ENCODE measurements at places on chromosomes 4 and X. TPM values are rescaled to one million over a fixed set of nuclear protein-coding genes. Genes with fewer than 3 reads are reported as not detected.

The FRG2 gene
- total RNA-seq = not detected

DNA sequence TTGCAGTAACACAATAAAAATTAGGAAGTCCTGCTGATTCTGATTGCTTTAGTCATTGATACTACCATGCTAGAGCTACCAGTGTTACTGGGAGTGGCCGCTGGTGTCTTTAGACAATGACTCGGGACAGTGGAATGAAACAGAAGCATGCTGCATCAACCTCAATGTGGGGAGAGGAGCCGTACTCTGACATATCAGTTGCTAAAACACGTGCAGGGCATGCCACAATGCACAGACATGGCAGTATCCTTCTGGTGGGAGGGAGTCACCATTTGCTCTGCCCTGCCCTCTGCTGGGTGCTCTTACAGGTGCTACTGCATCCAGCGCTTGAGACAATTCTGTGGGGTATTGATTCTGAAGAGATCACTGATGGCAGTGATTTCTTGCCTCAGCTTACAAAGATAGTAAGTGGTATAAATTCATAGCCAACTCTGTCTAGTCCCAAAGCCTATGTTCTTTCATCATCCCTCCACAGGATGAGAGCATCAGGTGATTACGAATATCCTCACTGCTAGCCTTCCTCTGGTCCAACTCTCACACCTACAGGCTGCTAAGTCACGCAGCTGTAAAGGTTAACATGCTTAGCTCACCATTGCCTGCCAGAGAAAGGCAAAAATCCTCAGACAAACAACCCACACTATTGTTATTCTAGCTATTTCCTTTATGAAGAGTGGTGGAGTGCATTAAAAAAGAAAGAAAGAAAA lies 43.7 kb downstream of the NSG1 start:
- DNase-seq = peak; percentile 58

- DNase-seq = no peak
Measured at GRCh38 chrX:123923211-123923610, 38.3 kb upstream of the STAG2 start.

DNA sequence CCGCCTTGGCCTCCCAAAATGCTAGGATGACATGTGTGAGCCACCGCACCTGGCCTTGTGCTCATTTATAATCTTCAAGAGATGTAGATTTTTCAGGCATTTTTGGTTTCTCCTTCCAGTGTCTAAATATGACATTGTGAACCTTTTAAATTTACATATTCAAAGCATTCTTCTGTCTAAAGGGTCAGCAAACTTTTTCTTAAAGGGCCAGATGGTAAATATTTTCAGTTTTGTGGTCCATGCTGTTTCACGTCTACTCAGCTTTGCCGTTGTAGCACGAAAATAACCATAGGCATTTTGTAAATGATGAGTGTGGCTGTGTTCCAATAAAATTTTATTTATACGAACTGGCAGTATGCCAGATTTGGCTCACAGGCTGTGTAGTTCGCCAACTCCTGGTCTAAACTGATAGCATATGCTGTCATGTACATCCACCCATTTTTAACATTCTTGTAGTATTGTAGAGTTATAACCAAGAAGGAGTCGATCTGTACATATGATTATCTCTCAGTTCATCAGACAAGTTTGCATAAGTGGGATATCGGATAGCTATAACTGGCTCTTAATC lies 12.7 kb upstream of the GCNA start:
- no peak for DNase-seq

The HSD17B13 gene
- total RNA-seq = 0.10 TPM

The FGF5 gene
- not detected for total RNA-seq

- no peak for DNase-seq
Measured at GRCh38 chr4:92035666-92036065, 268.1 kb upstream of the GRID2 start.

DNA sequence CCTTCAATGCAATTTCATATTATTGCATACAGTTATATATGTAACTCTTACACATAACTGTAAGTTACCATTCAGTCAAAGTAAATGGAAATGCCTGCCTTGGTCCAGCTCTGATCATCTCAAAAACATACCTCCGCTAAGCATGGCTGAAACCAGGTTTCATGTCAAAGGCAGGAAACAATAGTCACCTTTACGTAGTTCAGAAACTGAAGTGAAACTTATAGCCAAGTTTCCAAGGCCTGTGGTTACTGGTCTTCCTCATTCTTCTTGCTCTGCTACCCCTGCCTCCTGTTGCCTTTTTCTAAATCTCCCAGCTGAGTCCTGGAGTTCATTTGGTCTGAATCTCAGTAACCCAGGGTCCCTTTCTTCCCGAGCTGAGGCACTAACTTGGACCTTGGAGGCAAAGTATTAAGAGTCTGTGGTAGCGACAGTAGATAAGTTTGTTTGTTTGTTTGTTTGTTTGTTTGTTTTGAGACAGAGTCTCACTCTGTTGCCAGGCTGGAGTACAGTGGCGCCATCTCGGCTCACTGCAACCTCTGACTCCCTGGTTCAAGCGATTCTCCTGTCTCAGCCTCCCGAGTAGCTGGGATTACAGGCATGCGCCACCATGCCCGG lies 30.8 kb downstream of the DAPP1 start:
- DNase-seq = peak; percentile 34

The SYTL5 gene
- total RNA-seq = not detected

- no peak for DNase-seq
Measured at GRCh38 chrX:107978707-107979307, 3.4 kb downstream of the TEX13B start.

- DNase-seq = no peak
Measured at GRCh38 chr4:143559757-143560147, 46.2 kb downstream of the SMARCA5 start.

The AMBN gene
- total RNA-seq = not detected

DNA sequence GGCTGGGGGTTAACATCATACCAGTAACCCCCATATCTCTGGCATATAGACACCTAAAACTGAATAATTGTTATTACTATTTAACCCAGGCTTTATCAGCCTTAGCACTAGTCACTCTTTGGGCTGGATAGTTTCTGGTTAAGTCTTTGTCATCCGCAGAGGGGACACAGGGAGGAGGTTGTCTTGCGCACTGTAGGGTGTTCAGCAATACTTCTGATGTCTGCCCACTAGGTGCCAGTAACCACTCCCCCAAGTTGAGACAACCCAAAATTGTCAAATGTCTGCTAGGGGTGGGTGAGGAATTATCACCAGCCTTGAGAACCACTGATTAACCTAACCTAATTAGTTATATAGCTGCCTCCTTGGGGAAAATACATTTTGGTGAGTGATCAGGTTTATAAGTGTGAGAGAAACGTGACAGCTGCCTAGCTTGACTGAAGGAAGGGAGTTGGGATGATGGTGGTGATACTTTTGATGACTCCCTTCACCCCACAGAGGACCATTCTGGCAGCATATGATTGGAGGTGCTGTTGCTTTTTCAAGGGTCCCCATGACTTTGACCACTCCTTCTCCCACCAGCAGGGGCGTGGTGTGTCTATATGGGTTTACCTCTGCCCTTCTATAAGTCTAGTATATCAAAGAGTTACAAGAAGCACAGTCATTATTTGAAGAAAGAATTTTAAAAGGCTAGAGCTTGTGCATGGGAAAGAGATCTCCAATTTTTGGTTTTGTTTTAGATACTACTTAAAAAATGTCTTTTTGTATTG lies 140.9 kb downstream of the STIM2 start:
- no peak for DNase-seq

GRCh38 chr4:113636877-113637276 lies 124.7 kb downstream of the CAMK2D start:
- peak; percentile 47 for DNase-seq

The EGFL6 gene
- 3.3 TPM for total RNA-seq

The NPFFR2 gene
- total RNA-seq = not detected

The GUCY1A1 gene
- total RNA-seq = not detected

GRCh38 chr4:189809839-189810238 lies 130.8 kb upstream of the FRG1 start:
- DNase-seq = no peak

The SHROOM4 gene
- total RNA-seq = not detected

- DNase-seq = peak; percentile 18
Measured at GRCh38 chr4:153221783-153222706, 17.8 kb downstream of the TRIM2 start.

The NPY5R gene
- total RNA-seq = not detected

DNA sequence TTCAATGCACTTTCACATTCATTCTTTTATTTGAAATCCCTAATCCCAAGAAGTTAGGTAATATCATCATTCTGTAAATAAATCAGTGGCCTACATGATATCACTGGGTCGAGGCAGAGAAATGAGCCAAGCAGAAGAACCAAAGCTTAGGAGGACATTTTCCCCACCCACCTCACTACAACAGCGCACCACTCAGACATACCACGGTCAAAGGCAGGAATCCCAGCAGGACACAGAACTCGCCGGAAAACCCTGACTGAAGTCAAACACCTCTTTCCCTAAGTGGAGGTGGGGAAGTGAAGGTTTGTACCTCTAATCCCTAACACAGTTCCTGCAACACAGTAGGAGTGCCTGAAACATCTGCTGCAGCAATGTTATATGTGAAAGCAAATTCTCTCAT lies 21.5 kb downstream of the RELL1 start:
- no peak for DNase-seq

DNA sequence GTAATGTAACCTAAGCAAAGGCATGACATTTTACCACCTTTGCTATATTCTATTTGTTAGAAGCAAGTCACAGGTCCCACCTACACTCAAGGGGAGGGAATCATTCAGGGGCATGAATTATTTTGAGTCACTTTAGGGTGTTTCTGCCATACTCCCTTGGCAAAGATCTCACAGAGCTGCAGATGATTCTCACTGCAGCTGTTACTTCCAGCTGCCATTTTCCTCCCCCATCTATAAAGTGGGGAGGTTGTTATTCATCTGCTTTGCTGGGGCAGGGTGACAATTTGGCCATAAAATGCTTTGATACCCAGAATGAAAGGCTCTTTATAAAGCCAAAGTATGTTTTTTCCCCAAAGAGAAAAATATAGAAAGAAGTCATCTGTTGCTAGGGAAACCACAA lies 136.5 kb upstream of the SMIM31 start:
- no peak for DNase-seq

The MGAT4D gene
- total RNA-seq = not detected

GRCh38 chrX:75365243-75365975 lies 91.5 kb downstream of the UPRT start:
- DNase-seq = no peak

- no peak for DNase-seq
Measured at GRCh38 chrX:21847342-21847741, 7.9 kb downstream of the MBTPS2 start.

The CLTRN gene
- not detected for total RNA-seq

DNA sequence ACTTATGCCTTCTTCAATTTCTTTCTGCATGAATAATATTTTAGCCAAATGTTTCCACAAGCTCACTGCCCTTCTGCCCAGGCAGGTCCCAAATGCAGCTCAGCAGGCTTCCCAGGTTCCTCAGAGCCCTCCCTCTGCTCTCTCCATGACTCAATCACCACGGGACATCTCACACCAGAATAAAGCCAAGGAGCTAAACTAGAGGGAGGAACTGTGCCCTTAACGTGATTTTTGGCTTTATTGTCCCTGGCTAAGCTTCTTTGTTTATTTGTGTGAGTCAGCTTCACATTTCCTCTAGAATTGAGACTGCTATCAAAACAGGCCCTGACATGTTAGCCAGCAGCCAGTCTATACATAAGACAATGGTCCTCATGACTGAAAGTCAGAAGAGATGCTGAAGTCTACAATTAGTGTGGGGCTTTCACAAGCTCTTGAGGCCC lies 186.4 kb upstream of the GALNT7 start:
- DNase-seq = no peak

- no peak for DNase-seq
Measured at GRCh38 chrX:130728208-130728607, 174.8 kb downstream of the ENOX2 start.

GRCh38 chrX:39501822-39502221 lies 595.9 kb downstream of the BCOR start:
- DNase-seq = no peak

The FGF13 gene
- not detected for total RNA-seq

DNA sequence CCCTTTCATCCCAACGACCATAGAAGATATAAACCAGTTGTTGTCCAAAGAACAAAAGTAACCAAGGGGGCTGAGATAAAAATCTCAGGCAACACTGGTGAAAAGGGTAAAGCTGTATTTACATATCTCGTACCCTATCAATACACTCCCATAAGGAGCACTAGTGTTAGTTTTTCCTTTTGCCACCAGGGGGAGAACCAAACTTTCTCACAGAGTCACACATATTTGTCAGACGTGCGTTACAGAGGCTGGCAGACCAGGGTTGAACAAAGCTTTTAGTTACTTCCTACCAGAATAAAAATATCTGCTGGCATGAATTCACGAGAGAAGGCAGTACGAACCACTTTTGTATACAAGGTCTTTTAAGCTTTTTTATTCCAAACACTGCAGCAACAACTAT lies 88.3 kb downstream of the AMELX start:
- no peak for DNase-seq

GRCh38 chr4:159103384-159103990 lies 608 bp downstream of the RAPGEF2 start:
- peak; percentile 53 for DNase-seq

- DNase-seq = no peak
Measured at GRCh38 chr4:158809611-158810486, 41.0 kb downstream of the FNIP2 start.

DNA sequence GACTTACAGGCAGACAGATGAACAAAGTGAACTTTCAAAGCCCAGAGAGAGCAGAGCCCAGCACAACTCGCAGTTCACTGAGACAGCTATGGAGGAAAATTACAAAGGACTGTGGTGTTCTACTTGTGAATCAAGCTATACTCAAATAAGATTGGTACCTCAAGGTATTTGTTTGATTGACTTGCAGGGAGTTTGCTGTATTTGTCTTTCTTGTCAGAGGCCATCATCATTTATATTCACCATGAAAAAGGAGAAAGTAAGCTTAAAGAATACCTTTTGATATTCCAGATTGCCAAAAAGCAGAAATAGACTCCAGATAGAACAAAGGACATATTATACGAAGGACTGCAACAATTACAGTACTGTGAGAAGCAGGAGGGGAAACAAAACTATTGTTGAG lies 1047.9 kb downstream of the RPA4 start:
- no peak for DNase-seq

DNA sequence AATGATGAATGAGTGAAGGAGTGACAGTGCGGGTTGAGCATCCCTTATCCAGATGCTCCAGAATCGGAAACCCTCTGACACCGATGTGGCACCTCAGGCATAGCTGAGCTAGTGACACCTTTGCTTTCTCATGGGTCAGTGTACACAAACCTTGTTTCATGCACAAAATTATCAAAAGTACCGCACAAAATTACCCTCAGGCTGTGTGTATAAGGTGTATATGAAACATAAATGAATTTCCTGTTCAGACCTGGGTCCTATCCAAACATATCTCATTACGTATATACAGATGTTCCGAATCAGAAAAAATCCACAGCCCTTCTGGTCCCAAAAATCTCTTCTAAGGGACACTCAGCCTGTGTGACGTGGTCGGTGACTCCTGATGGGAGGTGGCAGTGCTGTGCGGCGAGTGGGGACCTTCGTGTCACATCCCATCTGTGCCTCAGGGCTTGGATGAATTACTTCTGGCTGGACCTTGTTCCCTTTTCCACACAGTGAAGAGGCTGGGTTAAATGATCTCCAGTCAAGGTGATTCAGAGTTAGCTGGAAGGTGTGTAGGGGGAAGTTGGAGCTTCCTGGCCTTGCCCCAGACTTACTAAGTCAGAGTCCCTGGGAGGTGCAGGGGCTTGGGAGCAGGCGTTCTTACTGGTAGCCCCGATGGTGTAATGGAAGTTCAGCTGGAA lies 18.8 kb downstream of the RGS12 start:
- DNase-seq = no peak

- DNase-seq = no peak
Measured at GRCh38 chrX:116181300-116181699, 10.8 kb downstream of the AGTR2 start.

- no peak for DNase-seq
Measured at GRCh38 chr4:13601848-13602247, 25.7 kb downstream of the BOD1L1 start.

Data from activated CD4-positive, alpha-beta memory T cell treated with anti-CD3 and anti-CD28 coated beads, Interleukin-2, amount 10 ng/mL, durations not matched to agents 7 days and 5 days (primary cell).